ENCODE measurements at places on chromosomes 13 and 19.
A peak's percentile ranks its signal among the peaks of the same experiment; 100 is the strongest.

DNA sequence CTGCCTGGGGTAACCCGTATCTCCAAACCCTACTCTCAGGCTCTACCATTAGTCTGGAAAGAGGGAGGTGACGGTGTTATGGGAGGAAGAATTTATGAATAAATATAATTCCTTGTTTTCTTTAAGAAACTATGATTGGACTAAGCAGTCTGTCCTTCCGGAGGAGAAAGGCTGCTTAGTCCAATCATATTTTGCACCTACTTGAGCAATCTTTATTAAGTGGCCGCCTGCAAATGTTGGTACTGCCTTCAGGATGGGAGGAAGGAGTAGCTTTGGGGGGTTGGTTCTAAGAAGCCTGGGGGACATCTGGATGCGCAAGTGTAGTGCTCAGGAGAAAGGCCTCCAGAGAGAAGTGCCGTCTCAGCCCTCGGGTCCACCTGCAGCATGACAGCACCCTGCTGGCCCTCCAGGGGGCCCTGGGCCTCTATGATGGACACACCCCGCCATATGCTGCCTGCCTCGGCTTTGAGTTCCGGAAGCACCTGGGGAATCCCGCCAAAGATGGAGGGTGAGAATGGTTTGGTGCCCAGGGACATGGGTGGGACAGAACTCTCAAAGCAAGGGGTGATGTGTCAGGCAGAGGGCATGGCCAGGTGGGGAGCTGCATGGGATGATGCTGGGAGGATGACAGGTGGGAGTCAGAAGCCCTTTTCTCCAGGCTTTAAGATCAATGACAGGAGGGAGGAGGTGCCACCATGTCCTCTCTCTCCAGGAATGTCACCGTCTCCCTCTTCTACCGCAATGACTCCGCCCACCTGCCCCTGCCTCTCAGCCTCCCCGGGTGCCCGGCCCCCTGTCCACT is 4.1 kb downstream of the ACP4 start:
- DNase-seq, result no peak

DNA sequence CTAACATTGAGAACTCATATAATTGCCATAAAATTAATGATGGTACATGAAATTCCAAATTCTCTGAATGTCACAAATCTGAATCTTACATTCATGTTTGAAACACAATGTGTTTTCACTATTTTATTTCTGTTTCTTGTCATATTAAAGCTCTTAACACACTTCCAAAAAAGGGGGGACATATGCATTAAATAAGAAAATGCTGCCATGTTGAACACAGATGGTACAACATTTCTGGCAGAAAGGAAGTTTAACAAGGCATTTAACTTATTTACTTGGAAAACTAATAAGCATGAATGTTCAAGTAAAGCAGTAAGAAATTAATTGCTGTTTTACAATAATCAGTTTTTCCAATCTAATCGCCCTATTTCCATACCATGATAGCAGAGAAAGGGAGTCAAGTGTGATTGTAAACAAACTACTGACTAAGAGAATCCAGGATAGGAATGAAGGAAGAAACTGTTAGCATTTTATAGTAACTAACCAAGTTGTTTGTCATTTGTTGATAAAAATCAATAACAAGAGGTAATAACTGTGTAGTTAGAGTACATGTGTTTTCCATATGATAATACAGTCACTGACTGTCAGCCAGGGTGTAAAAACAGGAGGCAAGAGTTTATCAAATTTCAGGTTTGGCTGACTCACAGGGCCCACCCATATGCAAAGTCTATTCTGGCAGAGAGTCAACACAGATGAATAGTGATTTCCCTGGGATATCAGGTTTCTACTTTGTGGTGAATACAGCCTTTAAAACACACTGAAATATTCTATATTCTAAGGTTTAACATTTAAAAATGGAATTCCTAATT is 5.7 kb upstream of the FOXO1 start:
- no peak for DNase-seq

- no peak for DNase-seq
Measured at GRCh38 chr19:13034636-13035035, 39.4 kb downstream of the NFIX start.

GRCh38 chr13:21638319-21639282 is 32.3 kb upstream of the FGF9 start:
- peak; percentile 4 for DNase-seq

DNA sequence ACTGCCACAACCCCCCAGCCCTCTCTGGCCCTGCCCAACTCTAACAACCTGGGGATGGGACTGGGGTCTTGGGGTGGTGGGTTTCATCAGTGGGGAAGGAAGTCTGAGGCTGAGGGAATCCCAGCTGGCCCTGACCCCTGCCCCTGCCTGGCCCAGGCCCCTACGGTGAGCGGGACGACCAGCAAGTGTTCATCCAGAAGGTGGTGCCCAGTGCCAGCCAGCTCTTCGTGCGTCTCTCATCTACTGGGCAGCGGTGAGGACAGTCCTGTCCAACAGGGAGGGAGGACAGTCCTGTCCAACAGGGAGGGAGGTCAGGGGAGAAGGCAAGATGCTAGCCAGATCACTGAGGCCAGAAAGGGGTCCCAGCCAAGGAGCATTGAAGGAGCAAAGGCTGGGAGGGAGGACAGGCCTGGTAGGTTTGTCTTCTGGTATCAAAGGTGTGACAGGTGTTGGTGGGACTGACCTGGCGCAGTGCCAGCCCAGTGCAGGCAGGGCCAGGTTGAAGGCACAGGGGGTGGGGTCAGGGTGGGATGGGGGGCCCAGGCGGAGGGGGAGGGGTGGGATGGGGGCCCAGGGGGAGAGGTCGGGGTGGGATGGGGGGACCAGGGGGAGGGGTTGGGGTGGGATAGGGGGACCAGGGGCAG is 12.1 kb upstream of the LTBP4 start:
- DNase-seq, result no peak

GRCh38 chr13:50715402-50716146 is 127.9 kb downstream of the DLEU7 start:
- DNase-seq, result peak; percentile 45

DNA sequence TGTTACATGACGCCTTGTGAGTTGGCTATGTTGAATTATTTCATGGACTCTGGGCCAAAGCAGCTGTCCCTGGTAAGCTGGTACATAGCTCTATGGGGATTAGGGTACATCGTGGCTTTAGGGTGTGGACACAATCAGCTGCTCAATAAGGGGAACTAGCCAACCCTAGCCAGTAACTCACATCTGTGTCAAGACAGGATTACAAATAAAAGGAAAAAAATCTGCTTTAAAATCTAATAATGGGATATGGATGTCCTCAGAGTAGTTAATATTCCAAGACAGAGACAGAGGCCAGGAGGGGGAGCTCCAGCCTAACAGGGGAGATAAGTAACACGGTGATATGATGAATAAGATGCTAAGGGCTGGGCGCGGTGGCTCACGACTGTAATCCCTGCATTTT is 21.1 kb upstream of the ZNF766 start:
- peak; percentile 72 for DNase-seq

DNA sequence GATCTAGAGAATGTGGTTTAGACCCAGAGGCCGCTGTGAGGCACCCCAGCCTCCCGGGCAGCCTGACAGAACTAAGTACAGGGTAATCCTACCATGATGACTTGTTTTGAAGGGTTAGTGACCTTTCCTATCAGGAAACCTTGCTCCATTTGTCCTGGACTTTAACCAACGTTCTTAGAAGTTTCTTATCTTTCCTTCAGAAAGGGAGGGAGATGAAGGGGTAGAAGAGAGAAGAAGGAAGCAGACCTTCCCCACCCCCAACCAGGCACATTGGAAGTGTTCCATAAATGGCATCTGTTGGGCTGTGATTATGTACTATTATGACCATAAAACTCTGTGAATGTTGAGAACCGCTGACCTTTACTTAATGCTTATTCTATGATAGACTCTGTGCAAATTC is 184.2 kb downstream of the OXGR1 start:
- no peak for DNase-seq

GRCh38 chr19:49455773-49456172 is 2.7 kb downstream of the ALDH16A1 start:
- DNase-seq, result no peak

GRCh38 chr13:107034236-107034872 is 466.4 kb upstream of the ARGLU1 start:
- no peak for DNase-seq

DNA sequence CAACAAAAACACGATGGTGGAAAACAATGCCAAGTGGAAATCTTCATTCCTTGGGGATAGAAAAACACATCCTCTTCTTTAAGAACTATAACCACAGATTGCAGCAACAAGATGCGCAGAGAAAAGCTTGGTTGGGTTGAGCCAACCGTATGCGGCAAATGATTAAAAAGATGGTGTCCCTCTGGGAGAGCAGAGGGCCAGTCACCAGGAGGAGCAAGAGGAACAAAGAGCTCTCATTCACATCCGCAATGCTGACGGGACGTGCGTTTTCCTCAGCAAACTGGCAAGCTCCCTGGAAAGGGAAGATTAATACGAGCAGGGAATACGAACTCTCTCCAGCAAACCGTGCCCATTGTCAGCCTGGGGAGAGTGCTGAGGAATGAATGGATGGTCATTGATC is 141.6 kb downstream of the KATNAL1 start:
- DNase-seq, result no peak

- DNase-seq, result no peak
Measured at GRCh38 chr13:89150362-89150761, 1479.2 kb downstream of the SLITRK5 start.

GRCh38 chr13:69373747-69374425 is 733.7 kb upstream of the ATXN8OS start:
- no peak for DNase-seq

- DNase-seq, result no peak
Measured at GRCh38 chr13:23617551-23618024, 47.4 kb downstream of the TNFRSF19 start.

DNA sequence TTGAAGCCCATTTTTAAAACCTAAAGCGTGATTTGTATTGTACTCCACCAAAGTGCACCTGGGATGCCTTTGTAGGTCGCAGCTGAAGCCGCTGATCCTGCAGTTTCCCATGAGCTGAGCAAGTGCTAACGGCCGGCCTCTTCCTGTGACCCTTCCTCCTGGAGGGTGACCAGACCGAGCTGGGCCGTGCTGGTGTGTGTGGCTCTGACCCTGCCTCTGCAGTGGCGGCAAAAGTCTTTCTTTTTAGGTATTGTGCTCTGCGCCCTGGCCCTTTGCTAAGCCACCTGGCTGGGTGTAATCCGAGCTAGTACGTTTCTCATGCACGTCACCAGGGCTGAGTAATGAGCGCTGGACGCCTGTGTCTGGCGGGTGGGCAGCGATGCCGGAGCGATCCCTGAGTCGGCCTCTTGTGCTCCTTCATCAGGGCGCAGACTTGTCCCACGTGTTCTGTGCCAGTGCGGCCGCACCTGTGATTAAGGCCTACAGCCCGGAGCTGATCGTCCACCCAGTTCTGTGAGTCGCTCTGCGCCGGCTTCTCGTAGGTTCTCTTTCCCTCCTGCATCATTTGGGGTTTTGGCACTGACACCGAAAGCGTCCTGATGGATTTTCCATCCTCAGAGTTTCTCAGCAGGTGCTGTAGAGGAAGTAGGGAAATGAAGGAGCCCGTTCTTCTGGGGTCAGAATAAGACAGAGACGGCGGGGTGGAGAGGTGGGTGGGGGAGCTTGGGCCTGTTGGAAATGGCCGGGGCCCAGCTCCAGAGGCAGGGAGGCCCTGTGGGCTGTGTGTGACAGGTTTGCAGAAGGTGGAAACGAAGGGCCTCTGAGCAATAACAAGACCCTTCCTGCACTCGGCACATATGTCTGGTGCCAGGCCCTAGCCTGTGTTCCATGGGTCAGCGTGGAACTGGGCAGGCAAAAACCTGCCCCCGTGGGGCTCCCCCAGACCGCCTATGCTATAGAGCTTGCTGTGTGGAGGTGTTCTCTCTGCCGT is 9.7 kb downstream of the NAXD start:
- DNase-seq, result no peak

GRCh38 chr13:75787249-75787928 is 151.3 kb downstream of the LMO7 start:
- DNase-seq, result no peak

DNA sequence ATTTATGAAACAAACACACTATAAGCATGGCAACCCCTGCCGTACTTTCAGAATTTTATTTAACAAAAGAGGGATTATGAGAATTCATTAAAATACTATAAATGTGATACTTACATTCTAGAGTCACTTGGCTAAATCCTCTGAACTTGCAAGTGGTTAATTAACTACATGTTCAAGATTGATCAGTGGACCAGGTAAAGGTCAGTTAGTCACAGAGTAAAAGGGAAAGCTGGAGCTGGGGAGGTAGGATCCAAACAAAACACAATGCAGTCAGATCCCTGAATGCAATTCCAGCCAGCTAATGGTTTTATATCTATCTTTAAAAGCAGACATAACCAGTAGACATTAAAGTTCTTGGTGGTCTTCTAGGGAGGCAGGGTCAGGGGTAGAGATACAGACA is 270.5 kb downstream of the DIAPH3 start:
- no peak for DNase-seq

GRCh38 chr13:110714797-110715394 is 1.4 kb downstream of the ING1 start:
- DNase-seq, result no peak

DNA sequence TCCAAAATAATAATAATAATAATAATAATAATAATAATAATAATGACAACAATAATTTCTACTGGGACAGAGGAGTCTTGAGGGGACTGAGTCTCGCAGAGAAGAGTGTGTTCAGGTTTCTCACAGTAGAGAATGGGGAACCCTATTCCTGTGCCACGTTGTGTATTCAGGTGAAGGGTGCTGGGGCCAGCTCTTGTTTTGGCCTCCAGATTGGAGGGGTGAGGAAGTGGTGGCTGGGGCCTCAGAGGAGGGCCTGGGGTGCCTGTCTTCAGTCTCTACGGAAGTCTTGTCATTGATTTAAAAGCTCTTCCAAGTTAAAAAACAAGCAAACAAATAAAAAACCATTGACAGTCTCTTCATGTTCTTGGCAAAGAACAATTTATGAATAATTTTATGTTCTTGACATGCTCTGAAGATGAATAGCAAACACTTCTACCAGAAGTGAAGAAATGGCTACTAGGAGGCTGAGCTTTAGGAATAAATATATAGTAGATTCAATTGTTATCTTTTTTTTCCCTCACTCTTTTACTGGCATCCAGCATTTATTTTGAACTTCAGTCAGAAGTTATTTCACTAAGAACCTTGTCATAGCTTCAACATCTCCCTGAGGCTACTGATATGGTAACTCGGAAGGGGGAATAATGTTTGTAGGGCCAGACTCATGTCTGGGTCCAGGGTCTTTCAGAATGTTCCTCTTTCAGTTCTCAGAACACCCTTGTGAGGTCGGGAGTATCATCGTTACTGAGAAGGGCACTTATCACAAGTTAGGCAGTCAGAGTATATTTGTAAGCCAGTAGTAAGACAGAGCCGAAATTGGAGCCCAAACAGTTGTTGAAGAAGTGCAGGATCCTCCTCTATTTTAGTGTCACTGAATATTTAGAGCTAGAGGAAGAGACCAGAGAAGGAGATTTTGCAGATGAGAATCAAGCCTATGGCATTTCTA is 13.1 kb downstream of the LRCH1 start:
- no peak for DNase-seq
